ENCODE measurements at places on chromosomes 3 and 15.

DNA sequence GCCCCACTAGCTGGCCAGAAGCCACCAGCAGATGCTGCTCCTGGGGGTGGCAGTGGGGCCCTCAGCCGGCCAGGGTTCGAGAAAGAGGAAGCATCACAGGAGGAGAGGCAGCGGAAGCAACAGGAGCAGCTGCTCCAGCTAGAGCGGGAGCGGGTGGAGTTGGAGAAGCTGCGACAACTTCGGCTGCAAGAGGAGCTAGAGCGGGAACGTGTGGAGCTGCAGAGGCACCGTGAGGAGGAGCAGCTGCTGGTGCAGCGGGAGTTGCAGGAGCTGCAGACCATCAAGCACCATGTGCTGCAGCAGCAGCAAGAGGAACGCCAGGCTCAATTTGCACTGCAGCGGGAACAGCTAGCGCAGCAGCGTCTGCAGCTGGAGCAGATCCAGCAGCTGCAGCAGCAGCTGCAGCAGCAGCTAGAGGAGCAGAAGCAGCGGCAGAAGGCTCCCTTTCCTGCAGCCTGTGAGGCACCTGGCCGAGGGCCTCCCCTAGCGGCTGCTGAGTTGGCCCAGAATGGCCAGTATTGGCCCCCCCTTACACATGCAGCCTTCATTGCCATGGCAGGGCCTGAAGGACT is 17.5 kb upstream of the APEH start:
- no peak for DNase-seq

- no peak for DNase-seq
Observed at GRCh38 chr3:5806192-5806591, 618.7 kb downstream of the EDEM1 start.

DNA sequence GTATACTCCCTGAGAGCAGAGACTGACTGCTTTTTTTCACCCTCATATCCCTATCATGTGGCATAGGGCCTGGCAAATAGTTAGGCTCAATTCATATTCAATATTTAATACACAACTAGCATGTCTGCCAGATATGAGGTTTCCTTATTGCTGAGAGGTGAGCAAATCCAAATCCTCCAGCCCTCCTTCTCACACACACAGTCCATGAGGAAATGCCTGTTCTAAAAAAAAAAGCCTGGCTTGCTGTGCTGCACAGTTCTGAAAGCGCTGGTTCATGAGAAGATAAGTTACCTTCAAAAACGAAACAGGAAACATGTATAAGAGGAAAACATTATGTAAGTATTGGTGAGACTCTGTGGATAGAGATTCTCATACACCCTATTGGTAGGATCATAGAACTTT is 15.5 kb upstream of the ACAP2 start:
- DNase-seq: peak; percentile 69

GRCh38 chr3:168371846-168372245 is 276.1 kb upstream of the GOLIM4 start:
- no peak for DNase-seq

GRCh38 chr3:23256741-23257435 is 53.8 kb downstream of the UBE2E2 start:
- peak; percentile 12 for DNase-seq

GRCh38 chr15:42087926-42088800 is 6.2 kb downstream of the PLA2G4D start:
- no peak for DNase-seq

DNA sequence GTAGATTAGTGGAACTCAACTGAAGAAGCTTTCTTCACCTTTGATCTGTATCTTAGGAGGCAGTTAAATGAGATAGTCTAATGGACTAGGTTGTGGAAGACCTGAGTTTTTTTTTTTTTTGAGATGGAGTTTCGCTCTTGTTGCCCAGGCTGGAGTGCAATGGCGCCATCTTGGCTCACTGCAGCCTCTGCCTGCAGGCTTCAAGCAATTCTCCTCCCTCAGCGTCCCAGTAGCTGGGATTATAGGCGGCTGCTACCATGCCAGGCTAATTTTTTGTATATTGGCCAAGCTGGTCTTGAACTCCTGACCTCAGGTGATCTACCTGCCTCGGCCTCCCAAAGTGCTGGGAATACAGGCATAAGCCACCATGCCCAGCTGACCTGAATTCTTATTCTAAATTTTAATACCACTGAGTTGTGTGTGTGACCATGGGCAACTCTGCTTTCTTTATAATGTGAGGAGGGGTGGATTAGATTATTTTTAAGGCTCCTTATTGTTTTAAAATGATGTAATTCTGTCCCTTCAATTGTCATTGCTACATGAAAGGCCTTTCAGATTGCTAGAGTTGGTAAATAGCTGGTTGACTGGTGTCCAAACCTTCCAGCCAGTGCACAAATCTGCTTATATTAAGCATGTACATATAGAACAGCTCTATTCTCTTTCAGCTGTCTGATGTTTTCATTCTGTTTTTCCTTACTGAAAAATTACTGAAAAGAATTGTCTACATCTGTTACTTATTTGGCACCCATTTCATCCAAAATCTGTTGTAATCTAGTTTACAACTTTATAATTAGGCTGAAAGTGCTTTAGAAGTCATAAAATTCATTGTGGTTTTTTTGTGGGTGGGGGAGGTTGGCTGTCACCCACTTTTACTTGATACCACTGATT is 2.3 kb downstream of the LNP1 start:
- DNase-seq: no peak

GRCh38 chr3:84991422-84991900 is 32.7 kb downstream of the CADM2 start:
- DNase-seq: no peak

DNA sequence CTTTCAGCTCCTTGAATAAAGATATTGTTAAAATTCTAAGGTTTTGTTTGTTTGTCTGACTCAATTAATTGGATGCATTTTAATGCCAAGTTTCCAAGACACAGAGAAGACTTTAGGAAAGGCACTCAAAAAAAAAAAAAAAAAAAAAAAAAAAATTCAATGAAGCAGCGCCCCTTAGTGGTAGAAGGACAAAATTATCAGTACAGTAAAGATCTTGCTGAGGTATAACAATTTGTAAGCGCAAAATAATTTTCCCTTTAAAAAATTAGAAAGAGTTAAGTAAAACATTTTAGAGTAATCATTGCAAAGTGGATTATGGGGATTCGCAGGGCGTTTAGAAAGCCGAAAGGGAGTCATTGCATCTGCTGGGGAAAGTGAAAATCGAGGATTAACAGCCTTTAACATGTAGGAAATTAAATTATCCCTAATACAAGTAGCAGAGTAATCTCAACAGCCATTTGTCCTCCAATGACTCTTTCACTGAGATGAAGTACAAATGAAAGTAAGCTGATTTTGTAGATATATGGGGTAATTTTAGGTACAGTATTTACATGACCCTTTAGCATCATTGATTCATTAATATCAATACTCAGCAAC is 5.8 kb upstream of the DIS3L start:
- DNase-seq: peak; percentile 63

DNA sequence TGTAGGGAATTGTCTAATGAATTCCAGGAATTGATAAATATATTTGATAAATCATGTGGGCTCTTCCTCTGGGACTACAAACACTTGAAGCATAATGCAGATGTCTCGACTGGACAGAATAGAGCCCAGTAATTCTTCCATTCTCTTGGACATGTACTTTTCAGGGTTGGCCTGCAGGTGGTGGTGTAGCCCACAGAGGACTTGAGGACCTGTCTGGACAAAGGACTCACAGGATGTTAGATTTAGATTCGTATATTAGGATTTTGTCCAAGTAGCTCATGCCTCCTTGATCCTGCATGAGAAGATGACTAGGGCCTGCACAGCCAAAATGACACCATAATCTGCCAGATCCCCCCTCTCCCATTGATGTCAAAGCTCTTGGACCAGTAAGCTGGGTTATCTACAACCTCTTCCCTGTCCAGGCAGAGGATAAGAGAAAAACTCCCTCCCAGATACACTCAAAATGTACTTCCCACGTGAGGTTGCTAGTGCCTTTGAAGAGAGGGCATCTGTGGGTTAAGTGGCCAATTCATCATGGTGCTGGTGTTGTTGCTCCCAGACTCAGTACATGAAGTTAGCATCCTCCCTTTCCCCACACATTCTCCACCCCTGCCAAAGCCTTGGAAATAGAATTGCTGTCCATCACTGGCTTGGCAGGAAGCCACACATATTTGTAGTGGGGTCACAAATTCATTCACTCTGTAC is 88.6 kb upstream of the ZNF280D start:
- peak; percentile 61 for DNase-seq

DNA sequence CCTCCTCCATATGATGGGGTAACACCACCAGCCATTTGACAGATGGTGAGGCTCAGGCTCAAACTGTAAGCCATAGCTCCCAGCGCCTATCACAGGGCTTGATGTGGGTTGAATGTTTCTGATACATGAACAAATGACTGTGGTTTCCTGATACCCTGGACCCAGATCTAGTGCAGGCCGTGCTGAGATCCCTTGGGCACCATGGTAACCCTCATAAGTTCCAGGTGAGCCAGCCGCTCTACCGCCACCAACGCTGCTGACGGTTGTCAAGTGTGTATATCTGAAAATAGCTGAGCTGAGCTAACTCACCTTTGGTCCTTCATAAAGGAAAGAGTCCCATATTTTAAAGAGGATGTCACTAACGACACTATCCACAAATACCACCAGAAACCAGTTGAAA is 74.5 kb downstream of the TBC1D2B start:
- DNase-seq: no peak

DNA sequence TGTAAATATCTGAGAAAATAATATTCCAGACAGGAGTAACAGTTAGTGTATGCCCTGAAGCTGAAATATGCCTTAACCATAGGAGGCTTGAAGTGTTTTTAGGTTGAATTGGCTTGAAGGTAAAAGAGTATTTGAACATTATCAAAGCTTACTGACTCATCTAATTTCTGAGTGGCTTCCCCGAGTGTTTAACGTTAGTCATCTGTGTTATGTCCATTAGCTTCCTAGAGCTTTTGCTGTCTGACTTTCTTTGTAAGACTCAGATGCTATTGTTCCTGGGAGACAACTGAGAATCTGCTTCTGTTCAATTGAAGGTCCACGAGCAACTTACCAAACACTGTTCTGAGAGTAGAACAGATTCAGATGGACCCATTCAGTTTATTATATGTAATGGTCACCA is 656.8 kb upstream of the NECTIN3 start:
- DNase-seq: no peak

- DNase-seq: no peak
Observed at GRCh38 chr15:90033006-90033405, 31.9 kb downstream of the ZNF710 start.

- DNase-seq: no peak
Observed at GRCh38 chr3:71510510-71510909, 73.0 kb downstream of the FOXP1 start.

GRCh38 chr3:169772305-169772896 is 795 bp upstream of the MYNN start:
- DNase-seq: peak; percentile 68

- DNase-seq: peak; percentile 86
Observed at GRCh38 chr3:184786280-184786941, 25.6 kb upstream of the VPS8 start.

DNA sequence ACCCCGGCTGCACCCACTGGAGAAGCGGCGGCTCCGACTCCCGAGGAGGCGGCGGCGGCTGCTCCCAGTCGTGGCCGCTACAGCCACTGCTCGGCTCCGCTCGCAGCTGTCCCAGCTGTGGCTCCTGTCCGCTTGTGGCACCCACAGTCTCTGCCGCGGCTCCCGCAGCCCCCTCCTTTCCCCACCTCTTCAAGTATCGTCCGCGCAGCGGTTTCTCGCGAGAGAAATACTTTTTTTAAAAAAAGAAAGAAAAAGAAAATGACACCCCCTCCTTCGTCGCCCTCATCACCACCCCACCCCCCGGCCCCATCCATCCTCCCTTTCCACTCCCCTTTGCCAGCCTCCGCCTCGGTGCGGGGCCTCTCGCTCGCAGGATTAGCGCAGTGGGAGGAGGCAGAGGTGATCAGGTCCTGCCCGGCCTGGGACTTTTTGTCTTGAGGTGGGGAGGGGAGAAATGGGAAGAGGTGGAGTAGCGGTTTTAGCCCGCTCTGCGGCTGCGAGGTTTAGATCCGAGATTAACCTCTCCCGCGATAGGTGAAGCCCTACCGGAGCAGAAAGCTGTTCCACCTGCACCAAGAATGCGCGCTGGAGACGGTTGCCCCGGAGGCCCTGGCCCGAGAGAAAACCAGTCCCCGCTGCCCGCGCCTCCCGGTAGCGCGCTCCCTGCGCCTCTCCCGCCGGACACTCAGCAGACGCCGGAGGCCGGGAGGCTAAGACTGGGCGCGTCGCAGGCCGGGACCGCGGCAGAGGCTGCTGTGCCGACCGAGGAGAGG is at the start of gene FBN1:
TSS of gene FBN1 (minus strand) at position 152 of the 773 bp plus-strand sequence. CDS start 940 bp downstream, outside the sequence.
- no peak for DNase-seq

GRCh38 chr3:25465266-25465860 is 37.3 kb downstream of the RARB start:
- no peak for DNase-seq

GRCh38 chr3:115835946-115836345 is 212.6 kb downstream of the GAP43 start:
- DNase-seq: no peak

GRCh38 chr3:127484601-127485388 is 105.7 kb downstream of the TPRA1 start:
- DNase-seq: no peak

GRCh38 chr3:38314764-38315487 is 31.7 kb upstream of the XYLB start:
- DNase-seq: no peak

GRCh38 chr15:101461097-101461496 is 28.4 kb downstream of the PCSK6 start:
- no peak for DNase-seq

GRCh38 chr3:130772129-130772528 is 25.5 kb upstream of the PIK3R4 start:
- peak; percentile 50 for DNase-seq

DNA sequence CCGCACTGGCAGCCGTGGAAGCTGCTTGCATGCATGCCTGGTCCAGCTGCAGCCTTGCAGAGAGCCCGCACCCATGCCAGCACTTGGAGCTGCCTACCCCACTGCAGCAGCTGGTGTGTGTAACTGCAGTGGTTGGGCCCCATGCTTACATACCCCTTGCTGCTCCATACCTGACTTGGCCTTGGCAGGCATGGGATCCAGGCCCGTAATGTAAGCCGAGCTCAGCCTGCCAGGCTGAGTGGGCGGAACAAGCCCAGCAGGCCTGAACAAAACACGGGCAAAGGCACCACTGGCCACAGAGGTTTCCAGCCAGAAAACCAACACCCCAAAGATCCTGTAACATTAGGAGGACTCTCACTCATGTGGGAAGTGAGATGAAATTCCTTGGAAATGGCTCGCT is 48.3 kb downstream of the SLC6A20 start:
- no peak for DNase-seq
